Left lung (tissue), 14 donors: ENCODE measurements at places on chromosomes 1 and 21. TPM values are rescaled to one million over a fixed set of nuclear protein-coding genes. Genes with fewer than 3 reads are reported as not detected.

FBXO28 gene
- polyA plus RNA-seq = 31.8 TPM

TFF2 gene
- polyA plus RNA-seq = not detected

NBPF6 gene
- not detected for polyA plus RNA-seq

KRTAP11-1 gene
- polyA plus RNA-seq = not detected

TRNAU1AP gene
- 34.6 TPM for polyA plus RNA-seq

CLCA4 gene
- not detected for polyA plus RNA-seq

SAMD13 gene
- 8.1 TPM for polyA plus RNA-seq

ATF3 gene
- 14.3 TPM for polyA plus RNA-seq
